CD4-positive, alpha-beta T cell treated with Interleukin-2 at 100 ng/mL for 4 hours (primary cell): ENCODE measurements at places on chromosomes 3 and 15.

DNA sequence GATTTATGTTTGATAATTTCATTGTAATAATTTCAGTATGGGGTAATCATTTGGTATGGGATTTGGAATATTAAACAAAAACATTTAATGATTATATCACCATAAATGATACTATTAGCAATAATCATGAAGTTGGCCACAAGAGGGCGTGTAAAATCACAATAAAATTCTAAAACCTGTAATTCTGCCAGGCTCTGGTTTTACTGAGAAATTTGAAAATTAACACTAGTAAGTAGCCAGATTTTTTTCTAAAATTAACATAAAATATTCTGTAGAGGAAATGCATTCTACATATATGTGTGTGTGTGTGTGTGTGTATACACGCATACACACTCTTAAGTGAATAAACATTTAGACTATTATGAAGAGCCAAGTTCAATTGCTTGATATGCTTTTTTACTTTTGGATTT lies 40.5 kb downstream of the FEZF2 start:
- DNase-seq: peak; percentile 6

GRCh38 chr15:49115062-49115461 lies 40.3 kb downstream of the COPS2 start:
- DNase-seq: no peak

DNA sequence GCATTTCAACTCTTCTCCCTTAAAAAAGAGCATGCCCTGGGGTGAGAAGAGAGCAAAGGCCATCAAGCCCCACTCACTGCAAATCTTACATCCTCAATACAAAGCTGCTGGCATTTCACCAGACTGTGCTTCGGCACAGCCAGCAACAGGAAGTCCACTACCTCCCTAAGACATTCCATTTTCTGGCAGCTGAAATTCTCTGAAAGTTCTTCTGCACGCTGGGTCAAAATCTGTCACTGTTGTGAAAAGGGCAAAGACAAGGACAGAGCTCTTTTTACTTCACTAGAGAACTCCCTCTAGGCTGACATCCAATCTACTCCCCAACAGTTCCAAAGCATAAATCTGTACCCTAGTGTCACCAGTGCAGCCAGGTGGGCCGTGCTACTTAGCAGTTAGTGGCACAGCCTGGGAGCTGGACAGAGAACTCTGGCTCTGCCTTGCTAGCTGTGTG lies 6.3 kb downstream of the MTMR10 start:
- no peak for DNase-seq

DNA sequence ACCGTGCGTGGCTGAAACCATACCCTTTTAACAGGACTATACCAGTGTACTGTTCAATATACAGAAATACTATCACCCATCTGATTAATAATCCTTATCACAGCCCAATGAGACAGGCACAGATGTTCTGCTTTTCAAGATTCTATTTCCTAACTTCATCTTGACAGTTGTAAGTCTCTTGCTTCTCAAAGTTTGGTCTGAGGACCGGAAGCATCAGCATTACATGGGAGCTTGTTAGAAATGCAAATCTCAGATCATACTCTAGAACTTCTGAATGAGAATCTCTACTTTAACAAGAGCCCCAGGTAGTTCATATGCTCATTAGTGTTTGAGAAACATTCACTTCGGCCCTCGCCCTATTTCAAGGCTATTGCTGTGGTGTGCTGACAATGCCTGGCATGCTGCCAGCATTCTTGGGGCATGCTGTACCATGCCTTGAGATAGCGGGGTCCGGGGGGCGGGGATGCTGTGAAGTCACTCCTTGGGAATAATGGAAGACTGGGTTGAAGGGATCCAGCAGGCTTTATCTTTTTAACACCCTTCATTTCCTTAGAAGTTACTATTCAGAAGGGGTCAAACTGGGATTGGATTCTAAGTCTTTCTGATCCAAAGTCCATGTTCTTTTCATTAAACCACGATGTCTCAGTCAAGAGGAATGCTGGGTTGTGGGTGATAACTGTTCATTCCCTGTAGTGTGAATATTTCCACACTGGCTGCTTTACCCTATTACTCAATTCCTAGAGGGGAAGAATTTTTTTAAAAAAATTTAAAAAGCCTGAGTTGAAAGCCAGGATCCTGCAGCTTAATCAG lies 194.7 kb downstream of the LPP start:
- DNase-seq: no peak

DNA sequence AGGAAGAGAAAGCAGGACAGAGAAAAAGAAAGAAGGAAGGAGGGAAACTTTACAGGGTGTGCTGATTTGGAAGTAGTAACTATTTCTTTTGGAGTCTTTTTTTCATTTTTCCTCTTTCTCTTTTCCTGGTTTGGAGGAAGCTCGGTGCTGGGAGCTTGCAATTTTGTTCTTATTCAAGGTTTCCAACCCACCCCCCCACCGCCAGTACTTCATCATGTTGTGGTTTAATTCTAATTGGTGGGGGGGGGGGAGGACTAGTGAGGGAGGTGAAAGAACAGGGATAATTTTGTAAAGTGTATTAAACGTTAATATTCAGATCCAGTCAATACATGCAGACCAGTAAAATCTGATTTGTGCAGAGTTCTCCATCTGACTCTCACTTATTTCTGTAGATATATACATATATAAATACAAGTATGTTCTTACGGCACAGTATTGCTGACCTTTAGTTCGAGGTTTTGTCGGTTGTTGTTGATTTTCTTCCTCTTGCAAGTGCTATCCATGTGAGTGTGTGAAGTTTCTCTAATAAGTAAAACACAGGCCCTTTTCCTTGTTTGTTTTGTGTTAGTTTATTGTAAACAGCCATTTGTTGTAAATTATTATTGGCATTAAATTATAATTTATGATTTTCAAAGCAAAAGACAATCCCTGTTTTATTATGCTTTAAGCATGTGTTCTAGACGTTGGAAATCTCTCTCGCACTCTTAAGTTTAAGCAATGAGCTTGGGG lies 9.3 kb downstream of the NR2F2 start:
- no peak for DNase-seq

DNA sequence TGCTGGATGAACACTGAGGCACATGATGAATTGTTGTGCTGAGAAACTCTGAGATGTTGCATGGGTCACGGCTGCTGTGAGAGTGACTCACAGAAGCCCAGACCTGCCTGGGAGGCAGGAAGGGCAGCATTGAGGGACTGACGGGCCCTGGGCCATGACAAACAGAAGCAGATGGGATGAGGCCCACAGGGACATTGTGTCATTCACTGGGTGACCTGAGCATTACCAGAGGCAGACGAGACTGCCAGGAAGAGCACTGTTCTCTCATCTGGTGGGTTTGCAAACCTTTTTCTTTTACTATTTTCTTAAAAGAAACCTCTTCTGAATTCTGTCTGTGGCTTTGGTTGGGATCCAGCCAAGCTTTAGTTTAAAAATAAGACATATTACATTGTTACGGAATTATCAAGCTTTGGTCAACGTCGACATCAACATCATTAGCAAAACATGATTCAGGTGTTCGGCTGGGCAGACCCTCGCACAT lies 67.8 kb downstream of the BDH1 start:
- no peak for DNase-seq

DNA sequence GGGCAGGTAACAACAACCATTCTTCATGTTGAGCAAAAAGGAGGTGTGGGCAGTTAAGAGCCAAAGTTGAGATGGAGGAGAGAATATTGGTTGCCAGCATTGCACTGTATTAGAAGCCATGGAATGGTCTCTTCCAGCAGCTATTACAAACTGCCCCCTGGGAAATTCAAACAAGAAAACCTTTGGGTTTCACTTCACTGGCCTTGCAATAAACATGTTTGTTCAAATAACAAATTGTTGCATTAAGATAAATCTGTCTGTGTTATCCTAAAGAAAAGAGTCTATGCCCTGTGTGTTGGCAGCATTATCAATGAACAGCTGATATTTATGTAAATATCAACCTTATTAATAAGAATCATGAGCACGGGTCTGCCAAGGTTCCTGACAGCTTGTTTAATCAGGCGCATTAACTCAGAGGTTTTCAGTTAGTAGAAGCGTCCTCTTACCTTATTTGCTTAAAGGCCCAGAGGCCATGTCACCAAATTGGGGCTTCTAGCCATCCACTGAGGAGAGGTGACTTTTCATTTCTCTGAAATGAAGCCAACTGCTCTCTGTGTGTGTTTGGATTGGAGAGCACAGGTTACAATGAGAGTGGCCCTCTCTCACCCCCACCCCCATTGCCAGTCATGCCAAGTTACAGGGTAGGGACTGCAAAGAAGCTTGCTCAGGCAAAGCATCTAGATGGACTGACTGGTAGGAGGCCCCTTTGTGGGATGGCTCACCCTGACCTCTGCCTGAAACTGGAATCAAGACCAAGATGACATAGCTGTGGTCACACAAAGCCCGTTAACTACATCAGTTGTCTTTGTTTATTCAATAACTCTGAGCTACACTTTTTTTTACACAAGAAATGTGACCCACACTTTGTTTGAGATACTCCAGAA lies 10.5 kb downstream of the FILIP1L start:
- DNase-seq: no peak

GRCh38 chr3:120393243-120393642 lies 44.1 kb upstream of the LRRC58 start:
- no peak for DNase-seq

- no peak for DNase-seq
Observed at GRCh38 chr15:59457103-59457502, 19.1 kb downstream of the FAM81A start.

- DNase-seq: no peak
Observed at GRCh38 chr15:37586011-37586583, 348.3 kb upstream of the TMCO5A start.

DNA sequence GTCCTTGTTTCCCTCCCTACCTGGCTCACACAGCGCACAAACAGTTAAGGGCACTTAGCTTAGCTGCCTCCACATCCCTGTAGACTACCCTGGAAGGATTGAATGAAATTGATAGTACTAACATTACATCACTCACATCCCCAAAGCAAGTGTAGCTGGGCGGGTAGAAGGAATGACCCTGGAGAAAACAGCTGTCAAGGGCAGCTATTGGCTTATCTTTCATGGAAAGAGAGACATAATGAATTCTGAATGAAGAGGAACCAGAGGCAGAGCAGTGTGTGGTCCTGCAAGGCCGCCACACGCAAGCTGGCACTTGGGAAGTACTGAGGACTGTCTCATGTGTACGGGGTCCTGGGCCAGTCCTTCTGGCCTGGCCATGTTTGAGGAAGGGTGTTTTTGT lies 369.6 kb upstream of the RGMA start:
- DNase-seq: no peak

DNA sequence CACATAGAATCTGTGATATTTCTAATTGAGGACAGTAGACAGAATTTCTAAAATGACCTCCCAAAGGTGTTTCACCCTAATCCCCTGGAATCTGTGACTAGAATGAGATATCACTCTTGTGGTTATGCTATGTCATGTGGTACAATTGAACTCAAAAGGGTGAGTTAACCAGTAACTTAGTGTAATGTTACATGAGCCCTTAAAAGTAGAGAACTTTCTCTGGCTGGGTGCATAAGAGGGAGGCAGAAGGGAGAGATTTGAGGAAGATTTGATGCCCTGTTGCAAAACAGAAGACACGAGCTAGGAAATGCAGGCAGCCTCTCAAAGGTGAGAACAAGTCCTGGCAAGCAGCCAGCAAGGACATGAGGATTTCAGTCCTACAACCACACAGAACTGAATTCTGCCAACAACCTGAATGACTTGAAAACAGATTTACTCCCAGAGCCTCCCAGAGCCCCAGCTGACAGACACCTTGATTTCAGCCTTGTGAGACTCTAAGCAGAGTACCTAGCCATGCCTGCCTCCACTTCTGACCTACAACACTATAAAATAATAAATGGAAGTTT lies 160.3 kb downstream of the MTHFS start:
- DNase-seq: no peak

- DNase-seq: peak; percentile 61
Observed at GRCh38 chr3:169759256-169759655, 5.6 kb downstream of the TERC start.

- DNase-seq: peak; percentile 56
Observed at GRCh38 chr15:90142216-90143165, 40.2 kb upstream of the IDH2 start.

DNA sequence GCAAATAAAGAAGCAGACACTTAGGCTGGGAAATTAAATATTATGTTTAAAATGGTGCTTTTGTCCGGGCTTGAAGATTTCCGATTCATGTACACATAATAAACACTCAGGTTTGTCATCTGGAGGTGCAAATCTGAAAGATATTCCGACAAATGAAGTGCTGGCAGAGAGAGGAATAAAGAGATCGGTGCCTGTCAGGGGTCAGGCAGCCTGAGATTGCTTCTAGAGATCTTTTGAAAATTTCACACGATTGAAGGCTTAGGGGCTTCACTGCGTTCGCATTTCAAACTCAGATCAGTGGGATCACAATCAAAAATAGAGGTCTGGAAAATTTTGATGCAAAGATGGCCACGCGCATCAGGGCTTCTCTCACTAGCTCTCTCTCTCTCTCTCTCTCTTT lies 33.2 kb downstream of the NR2F2 start:
- DNase-seq: no peak

GRCh38 chr3:23114432-23114831 lies 88.7 kb upstream of the UBE2E2 start:
- no peak for DNase-seq

GRCh38 chr3:169836078-169836941 lies 23.6 kb upstream of the LRRC34 start:
- DNase-seq: no peak

- DNase-seq: no peak
Observed at GRCh38 chr3:139846729-139847128, 88.3 kb upstream of the CLSTN2 start.

- no peak for DNase-seq
Observed at GRCh38 chr3:159848348-159849118, 140.1 kb upstream of the IL12A start.

DNA sequence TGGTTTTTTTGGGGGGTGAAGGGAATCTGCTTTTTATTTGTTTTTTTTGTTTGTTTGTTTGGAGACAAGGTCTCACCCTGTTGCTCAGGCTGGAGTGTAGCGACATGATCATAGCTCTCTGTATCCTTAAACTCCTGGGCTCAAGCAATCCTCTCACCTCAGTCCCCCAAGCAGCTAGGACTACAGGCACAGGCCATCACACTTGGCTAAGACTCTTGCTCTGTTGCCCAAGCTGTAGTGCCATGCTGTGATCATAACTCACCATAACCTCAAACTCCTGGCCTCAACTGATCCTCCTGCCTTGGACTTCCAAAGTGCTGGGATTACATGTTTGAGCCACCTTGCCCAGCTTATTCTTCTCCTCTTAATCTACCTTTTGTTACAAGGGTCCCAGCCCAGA lies 31.8 kb downstream of the GPR176 start:
- no peak for DNase-seq

GRCh38 chr3:57048052-57048671 lies 12.3 kb upstream of the SPATA12 start:
- no peak for DNase-seq

DNA sequence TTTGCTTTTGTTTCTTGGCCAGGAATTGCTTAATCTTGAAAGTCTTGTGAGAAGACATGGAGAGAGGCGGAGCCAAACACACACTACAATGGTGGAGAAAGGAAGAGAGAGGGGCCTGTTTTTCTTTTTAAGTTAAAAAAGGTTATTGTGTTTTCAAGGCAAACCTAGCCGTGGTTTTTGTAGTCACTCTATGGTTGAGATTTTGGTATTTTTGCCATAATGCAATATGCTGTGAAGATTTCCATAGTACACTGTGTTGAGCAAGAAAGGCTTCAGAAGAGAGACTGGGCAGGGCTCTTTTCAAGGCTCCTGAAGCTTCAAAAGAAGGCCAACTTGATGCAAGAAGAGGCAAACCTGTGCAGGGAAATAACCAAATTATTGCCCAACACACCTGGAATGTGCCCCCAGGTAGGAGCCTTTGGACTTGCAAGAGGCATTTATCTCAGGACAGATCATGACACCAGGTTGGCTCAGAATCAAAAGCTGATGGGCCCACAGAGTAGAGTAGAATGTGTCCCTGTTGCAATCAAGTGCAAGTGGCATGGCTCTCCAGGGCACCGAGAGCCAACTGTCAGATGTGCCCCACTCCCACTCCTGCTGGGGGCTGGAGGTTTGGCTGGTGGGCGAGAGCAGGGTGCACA lies 22.1 kb downstream of the AMOTL2 start:
- DNase-seq: no peak
